ENCODE measurements at places on chromosomes 3 and 15.

DNA sequence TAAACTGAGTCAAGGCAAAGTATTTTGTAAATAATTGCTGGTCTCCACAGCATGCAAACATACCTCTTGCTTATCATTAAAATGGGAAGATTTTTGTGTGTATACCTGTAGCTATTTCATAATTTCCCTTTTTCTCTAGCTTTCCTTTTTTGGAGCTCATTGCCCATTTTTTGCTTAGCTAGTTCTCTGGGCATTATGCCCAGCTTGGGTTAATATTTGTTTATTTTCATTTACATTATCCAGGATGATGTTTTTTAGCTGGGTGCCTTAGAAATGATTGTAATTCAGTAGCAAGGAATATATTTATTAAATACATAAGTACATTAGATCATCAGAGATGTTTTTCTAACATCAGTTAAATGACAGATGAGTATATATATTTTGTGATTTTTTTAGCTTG lies 1271.7 kb upstream of the GBE1 start:
- DNase-seq = no peak

GRCh38 chr15:73493922-73494321 lies 51.0 kb downstream of the REC114 start:
- no peak for DNase-seq

DNA sequence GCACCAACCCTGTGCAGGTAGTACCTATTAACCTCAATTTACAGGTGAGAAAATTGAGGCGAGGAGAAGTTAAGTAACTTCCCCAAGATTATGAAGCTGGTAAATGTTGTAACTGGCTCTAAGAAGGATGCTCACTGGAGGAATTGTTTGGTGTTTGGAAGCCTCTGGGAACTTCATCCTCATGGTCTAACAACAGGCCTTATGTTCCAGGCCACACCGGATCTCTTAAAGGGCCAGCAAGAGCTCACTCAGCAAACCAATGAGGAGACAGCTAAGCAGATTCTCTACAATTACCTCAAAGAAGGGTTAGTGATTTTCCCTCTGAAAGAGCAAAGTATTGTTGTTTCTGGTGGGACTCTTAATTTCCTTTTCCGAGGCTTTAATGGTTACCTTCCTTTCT lies 63.9 kb downstream of the CGNL1 start:
- no peak for DNase-seq

DNA sequence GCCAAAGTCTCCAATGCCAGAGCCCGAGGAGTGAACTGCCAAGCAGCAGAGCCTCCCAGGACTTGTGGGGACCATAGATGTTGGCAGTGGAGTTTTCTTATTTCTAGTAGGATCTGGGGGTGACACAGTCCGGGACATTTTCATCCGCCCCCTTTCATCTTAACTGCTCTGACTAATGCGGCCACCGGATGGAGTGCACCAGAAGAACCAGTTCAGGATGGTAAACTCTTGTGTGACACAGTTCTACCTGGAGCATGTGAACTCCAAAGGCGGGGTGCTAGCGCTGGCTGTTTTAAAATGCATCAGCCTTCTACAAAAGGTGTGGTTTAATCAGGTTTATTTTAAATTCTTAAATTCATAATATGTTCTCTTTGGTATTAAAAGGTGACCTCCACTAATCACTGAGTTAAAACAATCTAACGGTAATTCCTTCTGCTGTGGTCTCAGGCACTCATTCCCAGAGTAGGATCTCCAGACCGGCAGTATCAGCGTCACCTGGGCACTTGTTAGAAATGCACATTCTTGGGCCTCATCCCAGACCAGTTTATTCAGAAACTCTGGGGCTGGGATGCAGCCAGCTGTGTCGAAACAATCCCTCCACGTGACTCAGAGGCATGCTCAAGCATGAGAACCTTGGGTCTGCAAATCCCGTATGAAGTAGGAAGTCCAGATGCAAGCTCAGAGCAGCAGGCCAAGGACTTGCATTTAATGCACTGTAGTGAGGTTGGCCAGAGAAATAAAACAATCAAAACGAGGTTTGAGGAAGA lies 105.5 kb downstream of the GABRB3 start:
- DNase-seq = no peak

Data from HL-60 (cell line).